NCI-H1694 (cell line): ENCODE measurements at places on chromosomes 2 and 18.
A peak's percentile ranks its signal among the peaks of the same experiment; 100 is the strongest.

- DNase-seq: no peak
These were observed 8.6 kb downstream of the RUFY4 start for GRCh38 chr2:218077464-218078216.

- no peak for DNase-seq
These were observed 135.8 kb upstream of the DSEL start for GRCh38 chr18:67652288-67652687.

DNA sequence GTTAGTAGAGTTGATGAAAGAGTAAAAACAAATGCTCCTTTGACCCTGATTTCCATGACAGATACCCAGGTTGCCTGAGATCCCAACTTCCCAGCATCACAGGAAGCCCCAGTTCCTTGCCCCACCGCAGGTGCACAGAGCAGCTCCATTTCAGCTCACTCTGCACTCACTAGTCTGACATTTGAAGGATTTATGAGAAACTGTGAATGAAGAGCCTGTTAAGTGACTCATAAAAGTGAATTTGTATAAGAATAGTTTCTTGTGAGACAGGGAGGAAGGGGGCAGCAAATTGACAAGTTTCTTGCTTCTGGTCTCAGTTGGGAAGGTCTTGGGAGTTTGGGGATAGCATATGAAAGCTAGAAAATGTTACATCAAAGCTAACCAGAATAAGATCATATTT, 248.7 kb upstream of the ATP5MC3 start:
- DNase-seq: no peak

DNA sequence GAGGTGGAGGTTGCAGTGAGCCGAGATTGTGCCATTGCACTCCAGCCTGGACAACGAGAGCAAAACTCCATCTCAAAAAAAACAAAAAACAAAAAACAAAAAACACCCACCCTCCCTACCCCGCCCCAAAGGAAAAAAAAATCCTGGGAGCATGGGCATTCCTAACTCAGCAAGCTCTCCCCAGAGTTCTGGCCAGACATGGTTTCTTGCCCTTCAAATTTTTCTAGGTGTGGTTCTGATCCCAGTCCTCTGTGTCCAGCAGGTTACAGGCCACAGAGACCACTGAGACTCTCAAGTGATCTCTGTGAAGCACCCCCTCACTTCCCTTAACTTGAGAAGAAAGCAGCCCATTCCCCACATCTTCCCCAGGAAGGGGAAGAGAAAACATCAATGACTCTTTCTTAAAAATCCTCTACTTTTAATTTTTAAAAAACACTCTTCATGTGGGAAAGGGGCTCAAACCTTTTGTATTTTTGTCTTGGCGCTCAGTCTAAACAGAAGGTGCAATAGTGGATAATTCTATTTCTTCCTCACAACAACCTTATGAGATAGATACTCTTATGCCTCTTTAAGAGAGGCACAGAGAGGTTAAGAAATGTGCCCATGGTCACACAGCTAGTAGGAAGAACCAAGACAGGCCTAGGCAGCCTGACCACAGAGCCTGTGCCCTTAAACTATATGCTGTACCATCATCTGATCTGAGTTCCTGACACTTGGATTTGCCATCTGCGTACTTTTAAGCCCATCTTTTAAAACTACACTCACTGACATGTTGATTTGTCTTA, 6.9 kb upstream of the KCNE4 start:
- no peak for DNase-seq

DNA sequence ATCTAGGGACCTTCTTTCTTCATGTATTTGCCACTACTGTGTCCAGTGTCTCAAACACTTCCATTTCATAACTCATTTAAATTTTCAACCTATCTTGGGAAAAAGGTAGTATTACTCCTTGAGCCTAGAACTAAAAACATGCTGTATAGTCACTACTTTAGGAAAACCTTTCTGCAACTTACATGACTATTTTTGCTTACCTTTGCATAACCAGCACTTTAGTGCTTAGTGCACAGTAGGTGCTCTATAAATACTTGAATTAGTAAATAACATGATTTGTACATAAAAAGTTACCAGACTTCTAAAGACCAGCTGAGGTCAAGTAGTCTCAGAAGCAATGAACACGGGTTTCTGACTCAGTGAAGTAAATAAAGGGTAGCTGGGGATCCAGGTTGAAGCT, 62.5 kb upstream of the DTNB start:
- DNase-seq: no peak

DNA sequence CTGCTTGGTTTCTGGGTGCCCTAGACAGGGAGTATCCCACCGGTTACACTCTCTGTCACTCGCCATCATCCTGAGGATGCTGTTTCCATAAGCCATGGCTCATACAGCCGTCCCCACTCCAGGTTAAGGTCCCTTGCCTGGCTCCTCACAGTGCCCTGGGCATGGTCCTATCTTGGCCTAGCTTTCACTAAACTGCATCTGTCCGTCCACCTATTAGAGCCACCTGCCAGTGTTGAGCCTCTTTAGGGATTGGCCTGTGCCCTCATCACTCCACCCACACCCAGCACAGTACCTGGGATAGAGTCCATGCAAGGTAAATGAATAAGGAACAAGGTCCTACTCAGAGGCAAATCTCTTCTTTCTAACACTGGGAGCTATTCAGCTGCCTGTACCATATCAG, 320.1 kb downstream of the GBX2 start:
- no peak for DNase-seq

GRCh38 chr2:224884188-224884587, 158.1 kb downstream of the DOCK10 start:
- no peak for DNase-seq

DNA sequence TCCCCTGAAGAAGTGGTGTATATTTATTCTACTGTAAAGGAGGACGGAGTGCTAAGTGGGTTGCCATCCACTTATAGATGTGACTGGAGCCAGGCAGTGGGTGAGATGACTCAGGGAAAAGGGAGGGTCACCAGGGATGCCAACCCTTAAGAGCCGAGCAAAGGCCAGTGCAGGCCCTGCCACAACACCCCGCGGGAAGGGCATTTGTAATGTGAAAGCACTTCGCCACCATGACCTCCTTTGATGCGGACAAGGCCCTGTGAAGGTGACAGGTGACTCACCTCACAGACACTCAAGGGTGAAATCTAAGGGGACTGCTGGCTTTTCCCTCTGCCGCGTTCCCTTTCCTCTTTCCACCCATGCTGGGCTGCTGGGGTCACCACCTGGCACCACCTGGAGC, 50.2 kb upstream of the MRPL33 start:
- DNase-seq: no peak

DNA sequence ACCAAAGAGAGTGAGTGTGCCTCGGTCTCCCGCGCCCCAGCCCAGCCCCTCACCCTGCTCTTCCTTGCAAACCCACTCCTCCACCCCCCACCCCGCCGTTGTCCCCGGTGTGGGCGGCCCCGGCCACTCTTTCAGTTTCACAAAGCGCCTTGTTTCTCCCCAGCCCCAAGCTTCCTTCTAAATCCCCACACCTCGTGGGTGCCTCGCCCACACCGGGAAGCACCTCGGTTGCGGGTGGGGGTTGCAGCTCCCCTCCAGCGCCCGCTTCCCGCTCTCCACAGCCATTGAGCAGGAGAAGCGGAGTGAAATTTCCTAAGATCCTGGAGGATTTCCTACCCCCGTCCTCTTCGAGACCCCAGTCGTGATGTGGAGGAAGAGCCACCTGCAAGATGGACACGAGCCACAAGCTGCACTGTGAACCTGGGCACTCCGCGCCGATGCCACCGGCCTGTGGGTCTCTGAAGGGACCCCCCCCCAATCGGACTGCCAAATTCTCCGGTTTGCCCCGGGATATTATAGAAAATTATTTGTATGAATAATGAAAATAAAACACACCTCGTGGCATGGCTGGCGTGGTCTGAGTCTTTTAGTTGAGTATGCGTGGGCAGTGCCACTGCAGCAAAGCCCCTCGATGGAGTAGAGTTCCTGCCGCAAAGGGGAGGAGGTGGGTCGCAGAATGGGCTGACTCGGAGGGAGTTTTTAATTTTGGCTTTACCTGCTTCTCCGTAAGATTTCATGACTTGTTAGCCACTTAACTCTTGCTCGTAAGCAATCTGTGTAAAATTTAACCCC, 848 bp downstream of the TMSB10 start:
- DNase-seq: no peak

GRCh38 chr2:72148003-72148836, 558 bp upstream of the CYP26B1 start:
- DNase-seq: no peak

DNA sequence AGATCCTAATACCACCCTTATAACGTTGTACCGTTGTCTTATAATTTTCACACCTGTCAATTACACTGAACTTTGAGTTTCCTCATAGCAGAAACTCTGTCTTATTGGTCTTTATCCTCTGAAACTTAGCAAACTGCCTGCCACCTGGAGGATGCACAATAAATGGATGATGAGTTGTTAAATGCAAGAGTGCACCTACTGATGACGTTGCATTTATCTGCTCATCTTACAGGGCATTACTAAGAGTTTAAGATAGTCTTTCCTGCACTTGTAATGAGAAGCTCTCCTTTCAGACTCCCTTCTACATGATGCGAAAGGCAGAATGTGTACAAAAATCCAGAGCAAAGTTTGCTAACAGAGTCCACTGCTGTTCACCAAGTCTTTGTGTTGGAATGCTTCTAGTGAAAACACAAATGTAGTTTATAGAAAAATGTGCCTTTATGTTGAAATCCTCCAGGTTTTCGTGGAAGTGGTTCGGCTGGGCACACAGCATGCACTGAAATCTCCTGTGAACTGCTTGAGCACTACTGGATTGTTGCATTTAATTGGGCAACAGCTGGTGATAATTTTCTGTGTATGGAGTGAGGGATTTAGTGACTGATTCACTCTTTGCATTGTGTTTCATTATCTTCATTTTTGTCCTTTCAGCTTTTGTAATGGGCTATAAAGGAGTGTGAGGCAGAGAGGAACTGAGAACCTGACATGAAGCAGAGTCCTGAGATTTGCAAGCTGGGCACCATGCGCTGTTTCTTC, 665.8 kb upstream of the ID2 start:
- peak; percentile 58 for DNase-seq

DNA sequence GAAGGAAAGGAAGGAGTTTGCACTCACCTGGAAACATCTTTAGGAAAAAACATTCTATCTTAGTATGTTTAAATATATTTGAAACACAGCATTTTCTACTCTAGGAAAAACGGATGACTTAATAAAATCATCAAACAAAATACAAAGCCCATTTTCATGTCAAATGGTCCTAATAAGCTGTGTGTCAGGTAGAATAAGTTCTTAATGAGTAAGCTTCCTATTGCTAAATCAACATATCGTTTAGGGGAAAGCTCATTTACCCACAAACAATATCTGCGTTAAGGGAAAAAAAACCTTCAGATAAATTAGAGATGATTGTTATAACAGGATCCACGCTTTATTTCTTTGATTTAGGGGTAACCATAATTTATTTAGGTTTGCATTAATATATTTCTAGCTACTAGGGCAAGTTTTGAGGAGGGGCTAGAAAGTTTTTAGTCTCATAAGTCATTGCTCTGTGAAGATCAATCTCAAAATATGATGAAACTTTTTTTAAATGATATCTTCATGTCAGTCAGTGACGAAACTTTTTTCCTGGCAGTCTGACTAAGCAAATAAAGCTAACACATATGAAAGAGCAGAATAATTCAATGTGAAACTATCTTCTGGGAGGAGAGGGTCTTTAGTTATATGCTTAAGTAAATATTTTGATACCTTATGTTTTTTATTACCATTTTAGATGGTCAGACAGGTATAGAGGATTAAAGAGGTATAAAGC, 147.1 kb downstream of the WDSUB1 start:
- DNase-seq: no peak

- DNase-seq: no peak
These were observed 11.8 kb downstream of the RTN4 start for GRCh38 chr2:55038428-55038827.

- no peak for DNase-seq
These were observed 105.0 kb upstream of the SMAD2 start for GRCh38 chr18:48035556-48035860.

DNA sequence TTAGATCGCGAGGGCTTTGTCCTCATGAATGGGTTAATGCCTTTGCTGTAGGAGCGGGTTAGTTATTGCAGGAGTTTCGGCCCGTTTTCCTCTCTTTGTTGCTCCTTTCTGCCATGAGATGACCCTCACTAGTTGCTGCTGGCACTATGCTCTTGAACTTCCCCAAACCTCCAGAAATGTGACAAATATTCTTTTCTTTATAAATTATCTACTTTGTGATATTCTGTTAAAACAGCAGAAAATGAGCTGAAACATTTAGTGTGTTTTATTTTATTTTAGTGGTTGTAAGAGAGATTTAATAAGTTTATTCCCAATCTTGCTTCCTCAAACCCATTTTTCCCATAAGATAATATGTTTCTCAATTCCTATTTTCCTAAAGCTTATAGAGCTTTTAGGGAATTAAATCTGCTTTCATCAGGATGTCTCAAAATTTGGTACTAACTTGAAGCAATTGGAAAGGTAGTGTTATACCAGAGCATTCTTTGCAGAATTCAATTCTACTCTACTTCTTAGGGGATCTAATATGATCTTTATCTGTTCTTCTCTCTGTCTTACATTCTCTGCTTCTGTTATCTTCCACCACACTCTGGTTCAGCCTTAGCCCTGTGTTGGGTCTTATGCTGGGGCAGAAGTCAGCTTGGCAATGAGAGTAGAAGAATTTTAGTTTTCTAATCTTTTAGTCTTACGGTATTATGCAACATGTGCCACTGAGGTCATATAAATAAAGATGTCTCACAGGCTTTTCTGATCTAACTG, 23.1 kb downstream of the DDX1 start:
- DNase-seq: no peak

DNA sequence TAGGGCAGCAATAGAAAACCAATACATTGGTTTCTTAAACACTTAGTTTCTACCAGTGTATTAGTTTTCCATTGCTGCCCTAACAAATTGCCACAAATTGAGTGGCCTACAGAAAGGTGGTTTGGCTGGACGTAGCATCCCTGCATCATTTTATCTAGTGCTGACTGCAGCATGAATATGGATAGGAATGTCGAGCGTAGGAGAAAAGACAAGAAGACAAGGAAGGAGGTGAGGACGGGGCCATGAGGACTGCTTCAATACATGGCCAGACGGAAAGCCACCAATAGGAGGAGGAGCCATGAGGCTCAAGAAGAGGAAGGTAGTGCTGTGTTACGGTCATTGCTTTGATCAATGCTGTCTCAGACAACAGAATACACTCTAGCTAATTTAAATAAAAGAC, 154.5 kb upstream of the NDUFV2 start:
- DNase-seq: no peak

DNA sequence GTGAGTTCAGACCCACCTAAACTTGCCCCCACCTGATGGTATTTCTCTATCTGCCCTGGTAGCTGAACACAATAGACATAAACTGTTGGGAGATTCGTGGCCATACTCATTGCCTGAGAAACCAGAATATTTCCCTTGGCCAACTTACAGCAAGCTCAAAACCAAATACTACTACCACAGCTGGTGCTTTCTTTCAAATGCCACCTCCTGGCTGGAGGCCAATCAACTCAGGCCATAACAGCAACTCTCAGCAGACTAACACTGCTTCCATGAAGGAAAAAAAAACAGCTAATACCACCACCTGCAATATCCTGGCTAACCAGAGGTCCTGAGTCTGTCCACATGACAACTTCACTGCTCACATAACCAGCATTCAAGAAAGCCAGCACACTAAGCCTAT, 373.1 kb downstream of the CMPK2 start:
- peak; percentile 63 for DNase-seq

GRCh38 chr2:55078956-55079355, 28.7 kb upstream of the RTN4 start:
- no peak for DNase-seq

- DNase-seq: no peak
These were observed 10.8 kb upstream of the IL18RAP start for GRCh38 chr2:102412199-102412598.

- no peak for DNase-seq
These were observed 39.5 kb downstream of the ARL4C start for GRCh38 chr2:234457421-234457820.

- no peak for DNase-seq
These were observed 78.4 kb downstream of the EPAS1 start for GRCh38 chr2:46375566-46376125.
